GM12878 (cell line): ENCODE measurements at places on chromosomes 4 and X. TPM values are rescaled to one million over a fixed set of nuclear protein-coding genes. Genes with fewer than 3 reads are reported as not detected.

Gene TEX11
- polyA plus RNA-seq, result not detected in 2 replicates

Gene ETDB
- not detected in 2 replicates for polyA plus RNA-seq

Gene CPZ
- not detected in 2 replicates for polyA plus RNA-seq

Gene NKX3-2
- polyA plus RNA-seq, result not detected in 2 replicates

Gene FAM114A1
- polyA plus RNA-seq, result 3.0 and 3.8 TPM in 2 replicates

Gene RAB33B
- 5.0 and 7.9 TPM in 2 replicates for polyA plus RNA-seq

Gene UGT2A2
- not detected in 2 replicates for polyA plus RNA-seq

Gene RBM3
- 194 and 213 TPM in 2 replicates for polyA plus RNA-seq

Gene TCEAL5
- polyA plus RNA-seq, result not detected in 2 replicates

Gene KLB
- 0.09 and 0.17 TPM in 2 replicates for polyA plus RNA-seq

Gene DSPP
- not detected in 2 replicates for polyA plus RNA-seq

Gene PAK3
- polyA plus RNA-seq, result not detected in 2 replicates

Gene STATH
- not detected in 2 replicates for polyA plus RNA-seq

Gene SOX3
- polyA plus RNA-seq, result not detected in 2 replicates

Gene SLC34A2
- polyA plus RNA-seq, result not detected in 2 replicates

Gene FHIP1A
- 0.15 and 0.17 TPM in 2 replicates for polyA plus RNA-seq

Gene SHROOM4
- polyA plus RNA-seq, result 0.06 TPM in 1 of 2 replicates, not detected in the other

Gene PDGFC
- polyA plus RNA-seq, result not detected in 2 replicates

Gene F8A2
- polyA plus RNA-seq, result not detected in 2 replicates

Gene SLC4A4
- 0.23 TPM in 1 of 2 replicates, not detected in the other for polyA plus RNA-seq

Gene FREM3
- polyA plus RNA-seq, result not detected in 2 replicates

Gene ARSJ
- polyA plus RNA-seq, result not detected in 2 replicates

Gene ETNPPL
- polyA plus RNA-seq, result not detected in 2 replicates

Gene CENPI
- polyA plus RNA-seq, result 12.9 and 16.1 TPM in 2 replicates

Gene EXOC1L
- not detected in 2 replicates for polyA plus RNA-seq

Gene FAM53A
- 0.20 and 0.32 TPM in 2 replicates for polyA plus RNA-seq

Gene NAT8L
- not detected in 2 replicates for polyA plus RNA-seq

Gene MAGEB6
- not detected in 2 replicates for polyA plus RNA-seq

Gene MAMLD1
- polyA plus RNA-seq, result not detected in 2 replicates

Gene SHOX
- not detected in 2 replicates for polyA plus RNA-seq

Gene PLAC8
- 376 and 404 TPM in 2 replicates for polyA plus RNA-seq

Gene LARP7
- 59.1 and 64.1 TPM in 2 replicates for polyA plus RNA-seq

Gene NUDT10
- not detected in 2 replicates for polyA plus RNA-seq

Gene CT45A10
- not detected in 2 replicates for polyA plus RNA-seq

Gene SNCA
- 0.14 TPM in 1 of 2 replicates, not detected in the other for polyA plus RNA-seq

Gene ZFP92
- polyA plus RNA-seq, result 0.03 TPM in 1 of 2 replicates, not detected in the other

Gene ANK2
- polyA plus RNA-seq, result 3.0 and 3.1 TPM in 2 replicates

Gene MAGEB2
- not detected in 2 replicates for polyA plus RNA-seq

Gene ENPEP
- not detected in 2 replicates for polyA plus RNA-seq

Gene DMD
- polyA plus RNA-seq, result 4.9 and 5.3 TPM in 2 replicates

Gene HAUS3
- polyA plus RNA-seq, result 19.8 and 20.2 TPM in 2 replicates

Gene FAM9C
- polyA plus RNA-seq, result not detected in 2 replicates

Gene CCNB3
- polyA plus RNA-seq, result not detected in 2 replicates

Gene LRBA
- 24.8 and 25.2 TPM in 2 replicates for polyA plus RNA-seq

Gene KLKB1
- not detected in 2 replicates for polyA plus RNA-seq

Gene UGT2B11
- polyA plus RNA-seq, result not detected in 2 replicates

Gene NWD2
- not detected in 2 replicates for polyA plus RNA-seq

Gene XKRX
- not detected in 2 replicates for polyA plus RNA-seq

Gene ASMT
- polyA plus RNA-seq, result not detected in 2 replicates

Gene HCFC1
- 34.1 and 39.8 TPM in 2 replicates for polyA plus RNA-seq

Gene TAB3
- 7.8 and 8.8 TPM in 2 replicates for polyA plus RNA-seq
